Neural crest cell (in vitro differentiated cells): ENCODE measurements at places on chromosomes 16 and 17. TPM values are rescaled to one million over a fixed set of nuclear protein-coding genes. Genes with fewer than 3 reads are reported as not detected.

The CCDC200 gene
- not detected in 2 replicates for total RNA-seq

The DNASE1L2 gene
- 1.6 and 2.6 TPM in 2 replicates for total RNA-seq

The CRHR1 gene
- total RNA-seq = 0.41 and 1.1 TPM in 2 replicates

The NKD1 gene
- 49.8 and 54.7 TPM in 2 replicates for total RNA-seq

The RAB26 gene
- 0.64 and 0.98 TPM in 2 replicates for total RNA-seq

The SOX9 gene
- 36.8 and 36.9 TPM in 2 replicates for total RNA-seq

The HAGHL gene
- 15.0 and 15.4 TPM in 2 replicates for total RNA-seq

The CDH13 gene
- 1.1 and 1.4 TPM in 2 replicates for total RNA-seq

The ABCC6 gene
- 0.77 and 2.2 TPM in 2 replicates for total RNA-seq

The ATP2C2 gene
- total RNA-seq = 0.16 and 0.30 TPM in 2 replicates

The RAPGEFL1 gene
- total RNA-seq = 23.3 and 24.1 TPM in 2 replicates

The CHCT1 gene
- not detected in 2 replicates for total RNA-seq

The TSPAN10 gene
- total RNA-seq = 1.5 and 1.6 TPM in 2 replicates

The TBC1D3E gene
- total RNA-seq = not detected in 2 replicates

The SPATA32 gene
- 0.23 and 0.25 TPM in 2 replicates for total RNA-seq

The AIPL1 gene
- not detected in 2 replicates for total RNA-seq

The PRSS36 gene
- 0.68 and 1.1 TPM in 2 replicates for total RNA-seq

The HNF1B gene
- not detected in 2 replicates for total RNA-seq

The CRYBA1 gene
- total RNA-seq = 1.9 and 2.4 TPM in 2 replicates

The SHCBP1 gene
- 18.7 and 19.2 TPM in 2 replicates for total RNA-seq

The CDRT15L2 gene
- total RNA-seq = not detected in 2 replicates

The KCNJ2 gene
- 0.47 and 0.48 TPM in 2 replicates for total RNA-seq

The KRTAP9-8 gene
- total RNA-seq = not detected in 2 replicates

The C1QBP gene
- total RNA-seq = 202 and 221 TPM in 2 replicates

The GLIS2 gene
- 17.2 and 17.4 TPM in 2 replicates for total RNA-seq

The TNP2 gene
- not detected in 2 replicates for total RNA-seq

The KRT36 gene
- total RNA-seq = not detected in 2 replicates

The ACSM2B gene
- not detected in 2 replicates for total RNA-seq

The RHBDL3 gene
- 17.7 and 18.7 TPM in 2 replicates for total RNA-seq

The BBS2 gene
- 44.9 and 48.6 TPM in 2 replicates for total RNA-seq

The ADAM11 gene
- 5.2 and 6.0 TPM in 2 replicates for total RNA-seq

The C1QTNF1 gene
- 0.89 and 1.0 TPM in 2 replicates for total RNA-seq

The ZNF768 gene
- 64.0 and 68.5 TPM in 2 replicates for total RNA-seq

The RUNDC3A gene
- total RNA-seq = 8.7 and 12.9 TPM in 2 replicates

The PRAC1 gene
- not detected in 2 replicates for total RNA-seq

The SLC13A2 gene
- not detected in 2 replicates for total RNA-seq

The ZNF75A gene
- 43.8 and 48.9 TPM in 2 replicates for total RNA-seq

The CBLN1 gene
- total RNA-seq = 0.61 and 1.0 TPM in 2 replicates

The KRTAP17-1 gene
- total RNA-seq = not detected in 2 replicates

The OR1A1 gene
- total RNA-seq = not detected in 2 replicates

The PABPN1L gene
- total RNA-seq = not detected in 2 replicates

The COG7 gene
- total RNA-seq = 18.8 and 18.9 TPM in 2 replicates

The SLC12A3 gene
- total RNA-seq = not detected in 2 replicates

The MPO gene
- total RNA-seq = not detected in 2 replicates

The CTDNEP1 gene
- 179 and 182 TPM in 2 replicates for total RNA-seq
